Natural killer cell treated with Interleukin-12 subunit alpha and Interleukin-12 subunit beta and Interleukin-15 and Interleukin-18, amount 100 ng/mL, for 72 hours (primary cell): ENCODE measurements at places on chromosomes 16 and 17.
A peak's percentile ranks its signal among the peaks of the same experiment; 100 is the strongest.

GRCh38 chr17:1029922-1030644 lies 33.2 kb downstream of the TIMM22 start:
- DNase-seq = no peak

DNA sequence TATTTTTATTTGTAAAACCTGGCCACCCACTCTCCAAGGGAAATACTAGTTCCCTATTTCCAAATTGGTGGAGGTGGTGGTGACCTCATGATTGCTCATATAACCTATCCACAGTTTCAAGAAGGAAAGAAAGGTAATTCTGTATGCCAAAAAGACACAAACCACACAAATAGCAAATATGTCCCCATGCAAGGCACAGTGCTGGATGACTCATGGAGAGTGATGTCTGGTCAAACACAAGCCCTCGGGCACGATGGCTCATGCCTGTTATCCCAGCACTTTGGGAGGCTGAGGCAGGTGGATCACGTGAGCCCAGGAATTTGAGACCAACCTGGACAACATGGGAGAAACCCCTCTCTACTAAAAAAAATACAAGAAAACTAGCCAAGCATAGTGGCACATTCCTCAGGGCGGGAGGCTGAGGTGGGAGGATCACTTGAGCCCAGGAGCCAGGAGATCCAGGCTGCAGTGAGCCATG lies 64.2 kb downstream of the GNA13 start:
- DNase-seq = no peak

- no peak for DNase-seq
Measured at GRCh38 chr16:12188061-12188934, 211.8 kb downstream of the SNX29 start.

- no peak for DNase-seq
Measured at GRCh38 chr17:6387442-6387841, 47.5 kb downstream of the AIPL1 start.

GRCh38 chr17:38674749-38675615 lies at the start of gene EPOP:
TSS of gene EPOP (minus strand) at chr17:38674957. CDS start at chr17:38674495, 462 bp downstream.
- peak; percentile 95 for DNase-seq

- no peak for DNase-seq
Measured at GRCh38 chr16:81515281-81515680, 70.7 kb downstream of the CMIP start.

- peak; percentile 94 for DNase-seq
Measured at GRCh38 chr17:38898812-38899348, 26.5 kb upstream of the LASP1NB start.

- DNase-seq = no peak
Measured at GRCh38 chr17:44170135-44170498, 387 bp upstream of the ASB16 start.

DNA sequence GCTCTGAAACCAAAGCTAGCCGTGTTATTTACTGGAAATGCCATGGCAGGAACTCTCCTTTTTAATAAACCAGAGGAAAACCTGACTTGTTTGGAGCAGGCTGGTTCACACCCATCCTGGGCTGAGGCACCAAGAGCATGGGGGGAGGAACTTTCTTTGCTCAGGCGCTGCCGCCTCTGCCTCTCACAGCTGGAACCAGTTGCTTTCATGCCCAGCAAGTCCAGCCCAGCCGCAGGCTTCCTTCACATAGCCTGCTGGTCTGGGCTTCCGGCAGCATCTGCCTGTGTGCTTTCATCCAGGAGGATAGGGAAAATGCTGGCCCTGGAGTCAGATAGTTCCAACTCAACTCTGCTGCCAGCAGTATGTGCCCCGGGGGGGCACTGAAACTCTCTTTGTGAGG lies 88.1 kb upstream of the ASIC2 start:
- no peak for DNase-seq

- DNase-seq = peak; percentile 82
Measured at GRCh38 chr16:30715750-30716445, 16.9 kb downstream of the SRCAP start.

DNA sequence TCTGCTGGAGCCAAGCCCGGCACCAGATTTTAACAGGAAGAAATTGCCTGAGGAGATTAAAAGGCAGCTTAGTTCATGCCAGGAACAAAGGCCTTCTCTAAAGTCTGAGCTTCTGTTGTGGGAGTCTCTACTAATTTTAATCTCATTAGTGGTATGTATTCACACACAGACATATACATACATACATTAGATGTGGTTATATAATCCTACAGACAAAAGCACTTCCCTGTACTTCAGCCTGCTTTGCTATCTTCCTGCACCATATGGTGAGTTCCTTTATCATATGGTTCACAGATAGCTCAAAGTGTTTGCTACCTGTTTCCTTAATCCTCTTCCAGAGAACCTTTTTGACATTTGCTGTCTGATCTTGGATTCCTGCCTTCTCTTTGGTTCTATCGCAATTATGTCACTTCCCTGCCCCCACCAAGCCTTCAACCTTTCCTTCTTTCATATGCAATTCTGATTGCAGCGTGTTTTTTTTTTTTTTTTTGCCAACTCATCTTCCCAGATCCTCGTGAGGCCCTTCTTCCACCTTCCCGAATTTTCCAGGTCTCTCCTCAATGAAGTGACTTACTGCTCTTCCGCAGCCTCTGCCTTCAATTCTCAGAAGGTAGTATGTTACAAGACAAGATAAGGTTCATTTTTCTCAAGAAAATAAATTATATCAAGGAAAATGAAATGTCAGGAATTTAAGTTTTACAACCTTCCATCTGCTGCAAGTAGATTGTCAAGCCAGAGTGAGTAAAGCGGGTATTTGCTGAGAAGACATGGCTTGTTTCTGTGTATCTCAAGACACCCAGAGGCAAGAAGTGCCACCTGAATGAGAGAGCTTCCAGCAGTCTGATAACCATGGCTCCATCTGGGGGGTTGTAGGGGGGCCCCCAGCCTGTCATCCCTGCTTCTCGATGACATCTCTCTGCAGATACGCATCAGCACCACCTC lies 120.2 kb upstream of the CACNG3 start:
- no peak for DNase-seq

- no peak for DNase-seq
Measured at GRCh38 chr16:20107083-20107482, 33.4 kb upstream of the GPR139 start.

DNA sequence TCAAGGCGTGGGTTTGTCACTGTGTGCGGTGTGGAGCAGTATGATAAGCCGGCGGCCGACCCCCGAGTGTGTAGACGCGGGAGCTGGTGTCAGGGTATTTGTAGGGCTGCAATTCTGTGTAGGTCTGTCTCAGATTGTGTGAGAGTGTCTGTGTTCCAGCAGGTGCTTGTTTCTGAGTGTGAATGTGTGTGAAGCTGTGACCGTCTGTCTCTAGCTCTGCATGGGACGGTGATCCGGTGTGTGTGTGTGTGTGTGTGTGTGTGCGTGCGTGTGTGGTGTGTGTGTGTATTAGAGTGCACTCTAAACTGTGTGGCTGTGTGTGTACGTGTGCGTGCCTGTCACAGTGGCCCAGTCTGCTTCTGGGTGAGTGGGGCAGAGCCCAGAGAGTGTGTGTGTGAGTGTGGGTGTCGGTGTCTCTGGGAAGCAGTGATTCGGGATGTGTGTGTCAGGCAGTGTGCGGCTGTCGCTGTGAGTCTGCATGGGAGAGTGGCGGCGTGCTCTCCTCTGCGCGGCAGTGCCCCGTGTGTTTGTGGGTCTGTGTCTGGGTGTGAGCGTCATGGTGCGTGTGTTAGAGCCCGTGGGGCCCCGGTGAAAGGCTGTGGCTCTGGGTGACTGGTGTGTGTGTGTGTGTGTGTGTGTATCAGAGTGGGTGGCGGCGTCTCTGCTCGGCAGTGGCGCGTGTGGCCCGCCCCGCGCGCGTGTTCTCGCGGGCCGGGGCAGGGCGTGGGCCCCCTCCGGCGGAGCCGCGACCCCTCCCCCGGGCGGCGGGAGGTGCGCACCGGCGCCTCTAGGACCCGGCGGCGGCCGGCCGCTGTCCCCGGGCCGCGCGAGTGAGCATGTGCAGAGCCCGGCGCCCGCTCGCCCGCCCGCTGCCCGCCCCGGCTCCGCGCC lies at the start of gene WSCD1:
Gene WSCD1 (plus strand): TSS at position 841 of the 891 bp plus-strand sequence. CDS start 10,280 bp downstream, outside the sequence.
- no peak for DNase-seq

- no peak for DNase-seq
Measured at GRCh38 chr17:3980381-3981014, 16.3 kb upstream of the ATP2A3 start.

DNA sequence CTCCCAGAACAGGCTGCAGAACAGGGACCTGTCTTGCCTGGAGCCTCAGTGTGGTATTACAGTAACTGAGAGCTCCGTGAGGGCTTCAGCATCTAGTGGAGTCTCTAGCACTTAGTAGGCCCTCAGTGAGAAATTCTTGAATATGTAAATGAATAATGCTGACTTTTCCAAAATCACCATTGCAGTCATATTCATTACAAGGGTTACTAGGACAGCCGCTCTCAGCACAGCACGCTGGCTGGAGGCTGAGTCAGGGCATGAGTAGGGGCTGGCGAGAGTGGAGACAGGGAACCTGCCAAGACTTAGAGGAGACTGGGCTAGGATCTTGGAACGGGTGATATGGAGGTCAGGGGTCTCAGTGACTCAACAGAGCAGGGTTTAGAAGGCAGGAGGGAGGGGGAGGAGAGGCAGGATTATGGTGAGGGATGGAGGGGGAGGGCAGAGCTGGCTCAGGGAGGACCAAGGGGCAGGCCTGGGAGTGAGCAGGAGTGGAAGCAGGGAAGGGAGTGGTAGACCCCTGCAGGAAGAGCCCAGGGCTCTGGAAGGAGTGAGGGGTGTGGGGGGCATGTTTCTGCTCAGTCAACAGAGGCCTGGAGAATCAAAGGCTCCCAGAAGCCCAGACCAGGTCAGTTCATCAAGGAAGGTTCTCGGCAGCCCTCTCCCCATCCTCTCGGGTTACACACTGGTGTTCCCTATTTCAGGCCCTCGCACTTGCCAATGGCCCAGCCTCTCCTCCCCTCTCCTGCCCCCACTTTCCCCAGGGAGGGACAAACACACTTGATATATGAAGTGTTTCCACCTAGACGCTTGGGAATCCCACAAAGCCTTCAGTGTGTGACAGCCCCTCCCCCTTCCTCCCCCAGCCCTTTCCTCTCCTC lies 42.3 kb downstream of the FZD2 start:
- DNase-seq = no peak

- DNase-seq = no peak
Measured at GRCh38 chr16:2963074-2963722, 877 bp upstream of the KREMEN2 start.

GRCh38 chr17:38460716-38461630 lies 32.7 kb downstream of the ARHGAP23 start:
- DNase-seq = no peak

GRCh38 chr16:85435286-85435685 lies 177.8 kb upstream of the GSE1 start:
- no peak for DNase-seq

DNA sequence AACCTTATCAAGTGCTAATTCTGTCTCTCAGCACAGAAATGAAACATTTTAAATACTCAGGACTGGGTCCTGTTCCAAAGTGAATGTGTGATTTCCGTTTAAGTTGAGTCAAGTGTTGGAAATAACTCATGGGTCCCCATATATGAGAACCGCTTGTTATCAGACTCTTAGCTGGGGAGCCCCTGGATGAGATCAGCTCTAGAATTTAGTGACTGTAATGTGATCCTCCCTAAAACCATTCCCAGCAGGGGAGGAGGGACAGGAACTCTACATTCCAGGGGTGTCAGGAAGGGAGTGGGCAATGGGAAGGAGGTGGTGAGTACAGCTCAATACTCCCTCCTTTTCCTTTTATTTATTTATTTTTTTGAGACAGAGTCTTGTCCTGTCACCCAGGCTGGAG lies 37.5 kb downstream of the OTOA start:
- no peak for DNase-seq

DNA sequence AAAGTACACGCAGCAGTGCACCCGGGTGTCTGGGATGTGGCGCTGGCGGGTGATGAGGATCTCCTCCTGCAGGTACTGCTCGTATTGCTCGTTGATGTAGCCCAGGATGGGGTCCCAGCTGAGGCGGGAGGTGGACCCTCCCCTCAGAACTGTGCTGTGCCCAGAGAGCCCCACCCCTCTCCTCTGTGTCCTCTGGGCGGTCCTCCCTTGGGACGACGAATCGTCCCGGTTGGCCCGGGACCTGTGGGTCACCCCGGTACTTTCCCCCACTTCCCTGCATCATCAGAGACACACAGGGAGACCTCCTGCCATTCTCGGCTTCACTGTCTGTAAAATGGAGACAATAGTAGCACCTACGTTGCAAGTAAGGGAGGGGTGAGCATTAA lies 4.2 kb downstream of the SEPTIN12 start:
- no peak for DNase-seq

- no peak for DNase-seq
Measured at GRCh38 chr16:27498031-27498825, 51.5 kb downstream of the GTF3C1 start.

- no peak for DNase-seq
Measured at GRCh38 chr16:66269617-66270332, 96.7 kb upstream of the CDH5 start.

- no peak for DNase-seq
Measured at GRCh38 chr17:67436233-67436632, 59.2 kb downstream of the PITPNC1 start.

DNA sequence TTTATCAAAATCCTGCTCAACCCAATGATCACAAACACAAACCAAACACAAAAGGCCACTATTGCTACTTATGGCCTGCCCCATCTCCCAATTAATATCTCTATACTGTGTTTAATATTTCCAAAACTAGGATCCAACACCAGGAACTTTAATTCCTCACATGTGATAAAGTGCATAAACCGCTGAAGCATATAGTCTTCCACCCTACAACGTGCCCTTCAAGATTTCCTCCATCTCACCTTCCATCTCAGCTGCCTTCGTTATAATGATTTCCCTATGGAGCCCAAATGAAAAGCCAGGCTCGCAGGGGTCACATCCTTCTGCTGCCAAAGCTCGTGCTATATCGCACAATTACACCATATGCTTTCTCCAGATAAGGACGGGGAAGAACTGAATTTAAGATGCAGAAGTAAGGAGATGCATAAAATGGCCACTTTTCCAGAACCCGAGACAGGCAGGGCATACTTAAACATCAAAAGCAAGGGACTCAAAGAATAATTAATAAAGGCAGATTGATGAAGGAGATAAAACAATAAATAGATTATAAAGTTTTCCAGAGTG lies 1.8 kb downstream of the MYH10 start:
- DNase-seq = no peak
